ENCODE measurements at places on chromosomes 4 and X. TPM values are rescaled to one million over a fixed set of nuclear protein-coding genes. Genes with fewer than 3 reads are reported as not detected.
A peak's percentile ranks its signal among the peaks of the same experiment; 100 is the strongest.

TEX11 gene
- total RNA-seq = not detected

SPANXA2 gene
- not detected for total RNA-seq

KIAA1210 gene
- total RNA-seq = 234 TPM

TMEM154 gene
- total RNA-seq = 2.6 TPM

CDX4 gene
- 0.45 TPM for total RNA-seq

USP26 gene
- 4.5 TPM for total RNA-seq

CTSO gene
- 24.9 TPM for total RNA-seq

PITX2 gene
- 2.0 TPM for total RNA-seq

KCND1 gene
- total RNA-seq = 0.23 TPM

CENPVL2 gene
- total RNA-seq = not detected

MAGEA8 gene
- 1.0 TPM for total RNA-seq

FAM184B gene
- total RNA-seq = 0.09 TPM

ARX gene
- total RNA-seq = 9.3 TPM

GRCh38 chr4:147571036-147571770 is 46.0 kb upstream of the TMEM184C start:
- DNase-seq = no peak

GRCh38 chr4:187908079-187908561 is 87.5 kb upstream of the ZFP42 start:
- no peak for DNase-seq

DNA sequence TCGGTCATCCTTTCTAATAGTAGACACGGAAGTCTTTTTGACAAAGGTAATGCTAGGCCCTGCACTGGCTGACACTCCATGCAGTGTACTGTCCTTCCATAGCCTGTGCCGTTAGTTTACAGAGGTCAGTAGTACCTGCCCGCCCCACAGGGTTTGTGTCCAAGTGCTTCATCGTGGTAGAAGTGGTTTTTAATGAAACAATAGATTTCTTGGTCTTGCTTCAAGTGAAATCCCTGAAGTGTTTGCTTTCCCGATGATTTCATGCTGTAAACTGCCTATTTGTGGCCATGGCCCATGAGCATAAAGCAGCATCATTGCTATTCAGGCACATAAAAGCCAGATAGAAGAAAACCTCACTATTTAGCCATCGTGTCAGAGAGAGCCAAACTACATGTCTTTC is 139.3 kb downstream of the GPR143 start:
- no peak for DNase-seq

DNA sequence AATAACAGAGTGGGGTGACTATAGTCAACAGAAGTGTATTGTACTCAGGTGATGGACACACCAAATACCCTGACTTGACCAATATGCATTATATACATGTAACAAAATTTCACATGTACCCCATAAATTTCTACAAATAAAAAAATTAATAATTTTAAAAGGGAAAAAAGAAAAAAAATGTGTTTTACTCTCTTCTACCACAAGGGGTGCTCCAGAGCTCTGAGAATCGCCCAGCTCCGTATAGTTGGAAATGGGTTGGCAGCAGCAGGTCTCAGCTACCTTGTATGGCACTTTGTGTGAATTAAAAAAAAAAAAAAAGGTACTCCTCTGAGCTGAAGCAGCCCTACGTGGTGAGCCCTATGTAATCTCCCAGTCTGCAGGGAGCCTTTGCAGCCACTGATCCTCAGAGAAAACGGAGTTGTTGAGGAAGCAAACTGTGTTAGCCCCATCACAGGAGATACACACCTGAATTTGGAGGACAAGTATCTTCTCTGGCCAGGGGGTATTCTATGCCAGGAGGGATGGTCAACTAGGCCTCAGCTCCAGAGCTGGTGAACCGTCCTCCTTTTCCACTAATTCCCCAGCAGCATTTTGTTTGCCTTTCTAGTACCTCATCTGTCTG is 17.2 kb upstream of the POLA1 start:
- DNase-seq = no peak

GRCh38 chr4:53614591-53614990 is 23.3 kb upstream of the LNX1 start:
- no peak for DNase-seq

GRCh38 chr4:95059663-95060062 is 301.9 kb downstream of the BMPR1B start:
- no peak for DNase-seq

DNA sequence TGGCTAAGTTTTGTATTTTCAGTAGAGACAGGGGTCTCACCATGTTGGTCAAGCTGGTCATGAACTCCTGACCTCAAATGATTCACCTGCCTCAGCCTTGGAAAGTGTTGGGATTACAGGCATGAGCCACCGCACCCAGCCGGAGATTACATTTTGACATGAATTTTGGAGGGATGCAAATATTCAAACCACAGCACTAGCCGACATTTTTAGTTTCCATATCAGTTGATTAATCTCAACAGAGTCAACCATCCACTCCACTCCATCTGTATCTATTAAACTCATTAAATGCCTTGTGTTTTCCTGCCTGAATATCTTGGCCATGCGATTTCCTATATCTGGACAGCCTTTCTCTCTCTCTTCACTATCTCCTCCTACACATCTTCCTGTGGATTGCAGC is 64.1 kb upstream of the PDGFRA start:
- no peak for DNase-seq

DNA sequence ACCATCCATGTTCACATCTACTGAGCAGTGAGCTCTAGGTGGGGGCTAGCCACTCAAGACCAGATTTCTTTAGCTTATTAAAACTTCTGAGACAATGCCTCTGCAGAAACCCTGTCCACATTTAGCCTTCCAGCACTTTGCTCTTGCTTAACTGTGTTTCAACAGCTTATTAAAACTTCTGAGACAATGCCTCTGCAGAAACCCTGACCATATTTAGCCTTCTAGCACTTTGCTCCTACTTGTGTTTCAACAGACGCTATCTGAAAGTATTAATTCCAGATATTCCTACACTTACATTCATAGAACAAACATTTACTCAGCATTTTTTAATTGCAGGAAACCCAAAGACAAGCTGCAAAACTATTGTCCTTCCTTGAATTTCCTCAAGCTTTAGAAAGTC is 91.9 kb downstream of the SEL1L3 start:
- DNase-seq = no peak

DNA sequence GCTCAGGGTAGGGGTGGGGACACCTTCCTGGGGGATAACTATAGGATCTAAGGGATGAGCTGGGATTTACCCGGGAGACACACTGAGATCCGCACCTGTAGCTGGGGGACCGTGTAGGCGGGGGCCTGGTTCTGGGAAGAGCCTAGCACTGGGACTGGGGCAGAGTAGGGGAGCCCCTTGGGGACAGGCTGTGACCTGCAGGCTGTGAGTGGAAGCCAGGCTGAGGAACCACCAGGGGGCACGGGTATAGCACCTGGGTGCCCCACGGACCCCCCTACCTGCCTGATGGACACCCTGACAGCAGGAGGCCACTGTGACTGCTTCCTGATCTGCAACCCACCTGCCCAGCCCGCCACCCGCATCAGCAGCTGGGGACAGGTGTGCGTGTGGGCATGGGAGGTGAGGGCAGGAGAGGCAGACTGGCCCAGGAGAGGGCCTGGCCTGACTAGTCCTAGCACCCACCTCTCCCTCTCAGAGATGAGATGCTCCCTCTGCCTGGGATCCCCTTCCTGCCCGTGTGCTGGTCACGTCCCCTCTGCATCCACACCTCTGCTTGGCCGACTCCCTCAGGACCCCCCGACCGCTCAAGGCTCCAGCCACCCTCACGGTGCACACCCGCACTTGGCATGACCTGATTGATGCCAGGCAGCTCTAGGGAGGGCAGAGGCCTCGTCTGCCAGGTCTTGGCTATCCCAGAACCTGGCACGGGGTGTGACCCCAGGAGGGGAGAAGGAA is 94.2 kb upstream of the NKX1-1 start:
- DNase-seq = no peak

- peak; percentile 27 for DNase-seq
These were observed 34.9 kb upstream of the CLDN24 start for GRCh38 chr4:183356931-183357675.

- no peak for DNase-seq
These were observed 21.3 kb downstream of the SPCS3 start for GRCh38 chr4:176340871-176341685.

GRCh38 chrX:6990552-6991193 is 156.8 kb upstream of the STS start:
- no peak for DNase-seq

- no peak for DNase-seq
These were observed 69.8 kb downstream of the FHDC1 start for GRCh38 chr4:153005899-153006381.

DNA sequence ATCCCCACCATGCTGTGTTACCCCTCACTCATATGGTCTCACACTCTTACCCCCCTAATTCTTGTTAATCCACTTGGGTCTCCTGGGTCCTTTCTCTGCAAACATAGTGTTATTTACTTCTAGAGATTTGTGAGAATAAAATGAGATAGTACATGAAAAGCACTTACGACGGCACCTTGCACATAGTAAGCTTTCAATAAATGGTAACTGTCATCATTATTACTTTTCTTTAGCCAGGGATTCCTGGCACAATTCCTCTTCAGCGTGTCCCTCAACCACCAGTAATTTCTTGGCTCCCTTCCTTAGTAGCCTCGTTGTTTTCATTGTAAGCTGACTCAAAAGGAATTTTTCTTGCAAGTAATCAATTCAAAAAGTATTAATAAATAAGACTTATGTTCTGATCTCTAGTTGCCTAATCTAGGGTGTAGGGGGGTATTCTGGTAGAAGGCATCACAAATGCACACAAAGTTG is 30.1 kb upstream of the RBMX start:
- no peak for DNase-seq

- DNase-seq = no peak
These were observed 6.8 kb downstream of the STAP1 start for GRCh38 chr4:67565284-67565683.

- no peak for DNase-seq
These were observed 98.4 kb upstream of the MAGEE2 start for GRCh38 chrX:75883446-75883845.
